Mammary epithelial cell (primary cell): ENCODE measurements at places on chromosomes 13 and 19.

DNA sequence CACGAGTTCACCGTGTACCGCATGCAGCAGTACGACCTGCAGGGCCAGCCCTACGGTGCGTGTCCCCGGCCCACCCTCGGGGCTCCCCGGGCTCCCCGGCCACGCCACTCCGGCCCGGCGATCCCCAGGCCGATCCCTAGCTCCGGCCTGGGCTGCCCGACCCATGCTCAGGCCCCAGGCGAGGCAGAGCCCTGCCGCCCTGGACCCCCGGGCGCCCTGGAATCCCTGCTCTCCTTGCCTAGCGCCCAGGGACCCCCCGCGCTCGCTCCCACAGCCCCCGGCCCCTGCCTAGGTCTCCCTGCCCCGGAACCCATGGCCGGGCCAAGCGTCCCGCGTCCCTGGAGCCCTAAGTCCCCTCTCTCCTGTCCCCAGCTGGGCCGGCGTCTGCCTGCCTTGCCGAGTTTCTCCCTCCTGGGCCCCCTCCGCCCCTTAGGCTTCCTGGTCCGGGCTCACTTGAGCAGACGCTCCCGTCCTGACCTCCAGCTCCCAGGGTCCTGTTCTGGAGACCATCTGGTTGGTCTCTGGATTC is 494 bp downstream of the NCLN start:
- DNase-seq: peak; percentile 15

DNA sequence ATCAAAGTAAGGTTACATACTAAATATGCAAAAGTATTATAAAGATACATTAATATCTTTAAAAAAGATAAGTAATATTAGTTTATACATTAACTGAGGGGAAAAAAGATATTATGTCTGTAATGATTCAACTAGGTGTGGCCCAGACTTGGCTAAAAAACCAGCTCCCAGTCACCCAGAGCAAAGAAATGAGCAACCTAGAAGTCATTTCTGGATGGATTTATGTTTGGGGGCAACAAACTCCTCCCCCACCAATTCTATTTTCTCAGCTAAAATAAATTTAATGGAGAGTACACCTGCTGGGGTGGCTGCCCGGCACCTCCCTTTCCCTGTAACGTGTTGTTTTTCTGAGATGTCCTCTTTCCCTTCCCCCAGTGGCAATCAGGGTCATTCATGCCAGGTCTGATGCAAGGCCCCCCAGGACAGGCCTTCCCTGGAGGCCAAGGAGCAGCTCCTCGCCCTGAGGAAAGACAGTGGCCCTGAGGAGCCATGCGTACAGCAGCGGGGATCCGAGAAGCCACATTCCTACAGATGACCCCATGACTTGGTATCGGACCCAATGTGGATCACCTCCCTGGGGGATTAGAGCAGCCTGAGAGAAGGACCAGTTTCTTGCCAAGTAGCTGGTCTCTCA is 78.6 kb upstream of the DOCK9 start:
- DNase-seq: peak; percentile 15

DNA sequence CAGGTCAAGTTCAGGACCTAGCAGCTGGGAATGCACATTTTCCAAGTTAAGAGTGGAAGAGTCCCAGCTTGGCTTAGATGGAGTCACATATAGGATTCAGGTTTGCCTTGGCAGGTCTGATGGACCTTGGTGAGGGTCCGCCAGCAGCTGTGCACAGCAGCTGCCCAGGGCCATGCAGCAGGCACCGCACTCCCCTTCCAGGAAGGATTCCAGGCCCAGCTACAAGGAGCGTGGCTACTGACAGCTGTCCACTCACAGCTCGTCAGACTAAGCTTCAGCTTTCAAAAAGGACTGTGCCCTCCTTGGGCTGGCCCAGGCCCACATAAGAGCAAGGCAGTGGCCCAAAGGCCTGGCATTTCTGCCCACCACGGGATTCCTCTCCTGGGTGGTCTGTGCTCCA is 68.4 kb downstream of the ALOX5AP start:
- no peak for DNase-seq

GRCh38 chr13:27659145-27659865 is 37.6 kb downstream of the POLR1D start:
- DNase-seq: no peak

DNA sequence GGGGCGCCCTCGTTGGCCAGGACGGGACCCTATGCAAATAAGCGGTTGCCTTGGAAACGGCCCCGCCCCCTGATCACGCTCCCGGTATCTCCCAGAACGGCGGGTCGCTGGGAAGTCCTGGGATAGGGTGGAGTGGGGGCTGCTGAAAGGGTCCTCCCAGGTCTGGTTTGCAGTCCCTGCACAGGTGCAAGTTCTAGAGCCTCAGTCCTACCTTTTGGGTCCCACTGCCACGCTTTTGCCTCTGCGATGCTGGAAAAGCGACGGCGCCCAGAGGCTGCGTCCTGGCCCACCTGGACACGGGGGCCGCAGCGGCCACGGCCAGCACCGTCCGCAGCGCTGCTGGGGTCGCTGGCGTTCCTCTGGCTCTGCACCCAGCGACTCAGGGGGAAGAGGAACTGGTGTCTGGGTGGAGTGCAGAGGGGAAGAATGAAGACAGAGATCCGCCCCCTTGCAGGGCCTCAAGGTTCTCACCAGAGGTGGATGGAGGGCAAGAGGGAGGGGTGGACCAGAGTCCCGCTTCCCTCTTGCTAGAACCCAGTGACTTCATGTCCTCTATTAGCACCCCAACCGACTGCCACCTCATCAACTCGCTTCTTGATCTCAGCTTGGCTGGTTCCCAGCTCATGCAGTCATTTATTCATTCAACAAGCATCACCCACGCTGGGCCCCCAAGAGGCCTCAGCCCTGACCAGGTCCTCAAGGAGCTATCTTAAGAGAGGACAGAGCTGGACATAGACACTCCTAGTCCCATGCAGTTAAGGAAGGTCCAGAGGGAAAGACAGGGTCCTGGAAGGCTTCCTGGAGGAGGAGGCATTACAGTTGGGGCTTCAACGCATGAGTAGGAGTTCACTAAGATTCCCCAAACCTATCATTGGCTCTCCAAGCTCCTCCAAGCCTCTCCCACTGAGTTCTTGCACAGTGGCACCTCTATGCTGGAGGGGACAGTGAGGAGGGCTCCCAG is at the start of gene LRRC25:
Gene LRRC25 (minus strand): TSS at position 381 of the 961 bp plus-strand sequence. CDS start 659 bp downstream, outside the sequence.
- no peak for DNase-seq

DNA sequence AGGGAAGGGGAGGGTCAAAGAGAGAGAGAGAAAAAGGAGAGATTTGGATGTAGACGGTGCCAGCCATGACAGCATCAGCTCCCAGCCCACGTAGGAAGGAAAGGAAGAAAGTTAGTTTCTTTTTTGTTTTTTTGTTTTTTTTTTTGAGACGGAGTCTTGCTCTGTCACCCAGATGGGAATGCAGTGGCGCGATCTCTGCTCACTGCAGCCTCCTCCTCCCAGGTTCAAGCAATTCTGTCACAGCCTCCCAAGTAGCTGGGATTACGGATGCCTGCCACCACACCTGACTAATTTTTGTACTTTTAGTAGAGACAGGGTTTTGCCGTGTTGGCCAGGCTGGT is 27.6 kb downstream of the ELL start:
- no peak for DNase-seq

GRCh38 chr19:40921005-40921897 is 39.2 kb upstream of the CYP2A7 start:
- DNase-seq: no peak

DNA sequence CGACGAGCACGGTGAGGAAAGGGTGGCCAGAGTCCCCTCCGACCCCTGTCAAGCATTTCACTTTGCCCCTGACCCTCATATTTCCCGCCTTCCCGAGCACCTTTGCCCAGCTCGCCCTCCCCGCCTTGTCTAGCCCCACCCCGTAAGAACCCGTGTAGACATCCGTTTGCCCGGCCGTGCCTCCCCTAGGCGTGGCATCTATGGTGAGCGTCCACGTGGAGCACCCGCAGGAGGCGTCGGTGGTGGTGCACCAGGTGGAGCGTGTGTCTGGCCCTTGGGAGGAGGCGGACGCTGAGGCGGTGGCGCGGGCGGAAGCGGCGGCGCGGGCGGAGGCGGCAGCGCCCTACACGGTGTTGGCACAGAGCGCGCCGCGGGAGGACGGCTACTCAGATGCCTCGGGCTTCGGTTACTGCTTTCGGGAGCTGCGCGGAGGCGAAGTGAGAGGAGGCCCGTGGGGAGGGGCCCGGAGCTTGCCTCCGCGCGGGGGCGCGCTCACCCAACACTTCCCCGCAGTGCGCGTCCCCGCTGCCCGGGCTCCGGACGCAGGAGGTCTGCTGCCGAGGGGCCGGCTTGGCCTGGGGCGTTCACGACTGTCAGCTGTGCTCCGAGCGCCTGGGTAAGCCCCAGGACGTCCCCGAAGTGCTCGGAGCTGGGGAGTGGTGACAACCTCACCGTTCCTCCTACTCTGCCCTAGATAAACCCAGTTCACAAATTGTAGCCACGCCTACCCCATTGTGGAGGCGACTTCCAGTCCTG is 4.2 kb downstream of the LTBP4 start:
- DNase-seq: peak; percentile 95

GRCh38 chr13:71320452-71320851 is 546.6 kb downstream of the DACH1 start:
- DNase-seq: peak; percentile 7

DNA sequence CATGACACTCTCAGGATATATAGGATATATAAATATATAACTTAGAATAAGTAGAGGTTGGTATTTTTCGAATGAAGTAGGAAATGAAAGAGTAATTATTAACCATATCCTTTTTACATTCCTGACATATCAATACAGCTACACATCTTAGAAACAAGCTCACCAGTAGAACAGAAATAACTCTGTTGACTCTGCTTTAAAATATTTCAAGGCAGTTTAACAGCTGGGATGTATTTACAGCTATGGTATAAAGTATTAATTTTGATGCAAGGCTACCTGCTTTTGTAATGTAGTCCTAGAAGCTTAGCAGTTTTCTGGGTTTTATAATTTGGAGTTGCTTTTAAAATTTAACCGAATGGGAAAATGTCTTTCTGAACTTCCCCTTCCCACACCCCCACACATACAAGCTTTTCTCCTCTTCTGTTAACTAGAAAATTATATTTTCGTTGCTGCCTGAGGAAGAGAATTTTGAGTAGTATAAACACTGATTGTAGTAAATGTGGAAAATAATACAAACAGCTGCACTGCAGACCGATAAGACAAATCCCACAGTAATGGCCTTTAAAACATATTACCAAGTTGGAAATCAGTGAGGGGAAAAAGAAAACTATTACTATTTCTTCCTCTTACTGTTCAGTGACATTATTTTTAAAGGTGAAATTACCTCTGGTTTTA is 147.7 kb downstream of the GGACT start:
- no peak for DNase-seq

GRCh38 chr19:15337202-15337601 is 4.9 kb upstream of the BRD4 start:
- DNase-seq: no peak

DNA sequence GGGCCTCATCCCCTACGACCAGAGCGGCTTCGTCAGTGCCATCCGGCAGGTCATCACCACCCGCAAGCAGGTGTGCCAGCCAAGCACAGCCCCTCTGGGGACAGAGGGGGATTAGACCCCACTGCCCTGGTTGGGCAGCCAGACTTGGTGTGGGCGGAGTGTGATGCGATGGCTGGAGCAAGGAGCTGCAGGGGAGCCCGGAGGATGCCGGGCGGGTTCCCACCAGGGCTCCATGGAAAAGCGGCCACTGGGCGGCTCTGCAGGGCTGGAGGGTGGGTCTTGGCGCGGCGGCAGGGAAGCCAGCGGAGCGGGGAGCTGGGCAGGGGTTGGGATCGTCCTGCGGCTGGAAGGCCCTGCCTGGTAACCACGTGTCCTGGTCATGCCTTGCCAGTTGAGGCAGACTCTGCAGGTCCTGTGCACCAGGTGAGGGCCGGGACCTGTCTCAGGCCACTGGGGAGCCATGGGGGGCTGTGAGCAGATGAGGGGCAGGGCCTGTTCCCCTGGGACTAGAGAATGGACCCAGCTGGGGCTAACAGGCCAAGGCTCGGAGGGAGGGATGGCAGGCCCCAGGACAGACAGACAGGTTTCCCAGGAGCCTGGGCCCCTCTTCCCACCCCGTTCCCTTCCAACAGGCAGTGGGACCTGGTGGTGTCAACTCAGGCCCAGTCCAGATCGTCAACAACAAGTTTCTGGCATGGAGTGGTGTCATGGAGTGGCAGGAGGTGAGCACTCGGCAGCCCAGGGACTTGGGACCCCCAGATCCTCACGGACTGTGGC is 6.3 kb downstream of the PTOV1 start:
- no peak for DNase-seq

DNA sequence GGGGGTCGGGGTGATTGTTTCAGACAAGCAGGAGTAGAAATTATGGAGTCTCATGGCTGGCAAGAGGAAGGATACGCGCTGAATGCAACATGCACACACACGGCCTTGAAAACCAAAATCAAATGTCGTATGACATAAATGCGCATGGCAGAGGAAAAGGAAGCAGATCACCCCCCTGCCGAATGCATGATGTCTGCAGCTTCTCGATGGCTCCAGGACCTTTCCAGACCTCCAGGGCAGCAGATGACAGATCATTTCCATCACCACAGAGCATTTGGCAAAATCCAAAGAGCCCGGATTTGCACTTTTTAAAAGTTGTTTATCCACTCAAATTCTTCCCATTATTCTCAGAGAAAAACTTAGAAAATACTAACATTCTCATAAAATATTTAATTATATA is 211.7 kb downstream of the NHLRC3 start:
- no peak for DNase-seq

GRCh38 chr13:114105521-114106225 is 26.8 kb downstream of the RASA3 start:
- no peak for DNase-seq

DNA sequence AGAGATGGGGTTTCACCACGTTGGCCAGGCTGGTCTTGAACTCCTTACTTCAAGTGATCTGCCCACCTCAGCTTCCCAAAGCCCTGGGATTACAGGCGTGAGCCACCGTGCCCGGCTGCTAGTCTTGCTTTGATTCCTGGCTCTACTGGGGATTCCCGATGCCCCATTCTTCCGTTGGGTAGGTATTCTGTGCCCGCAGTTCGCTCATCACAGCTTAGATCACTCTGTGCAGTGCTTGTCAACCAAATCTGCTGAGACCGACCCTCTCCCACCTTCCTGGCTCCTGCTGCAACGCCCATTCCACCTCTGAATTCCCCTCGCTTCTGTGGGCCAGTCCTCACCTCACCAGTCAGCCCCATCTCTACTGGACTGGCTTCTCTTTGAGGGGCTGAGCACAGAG is 4.6 kb upstream of the ZNF414 start:
- DNase-seq: no peak

DNA sequence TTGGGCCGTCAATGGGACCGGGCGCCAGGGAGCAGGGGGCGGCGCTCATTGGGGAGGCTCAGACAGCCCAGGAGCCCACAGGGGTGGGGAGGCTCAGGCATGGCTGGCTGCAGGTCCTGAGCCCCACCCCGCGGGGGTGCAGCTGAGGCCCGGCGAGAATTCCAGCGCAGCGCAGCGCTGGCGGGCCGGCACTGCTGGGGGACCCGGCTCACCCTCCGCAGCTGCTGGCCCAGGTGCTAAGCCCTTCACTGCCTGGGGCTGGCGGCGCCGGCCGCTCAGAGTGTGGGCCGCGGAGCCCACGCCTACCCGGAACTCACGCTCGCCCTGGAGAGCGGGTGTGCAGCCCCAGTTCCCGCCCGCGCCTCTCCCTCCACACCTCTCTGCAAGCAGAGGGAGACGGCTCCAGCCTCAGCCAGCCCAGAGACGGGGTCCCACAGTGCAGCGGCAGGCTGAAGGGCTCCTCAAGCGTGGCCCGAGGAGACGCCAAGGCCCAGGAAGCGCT is 1227.4 kb downstream of the PCDH17 start:
- no peak for DNase-seq
